ENCODE measurements at places on chromosomes 2 and 18.

- no peak for DNase-seq
Observed at GRCh38 chr18:37570336-37570930, 4.8 kb upstream of the CELF4 start.

DNA sequence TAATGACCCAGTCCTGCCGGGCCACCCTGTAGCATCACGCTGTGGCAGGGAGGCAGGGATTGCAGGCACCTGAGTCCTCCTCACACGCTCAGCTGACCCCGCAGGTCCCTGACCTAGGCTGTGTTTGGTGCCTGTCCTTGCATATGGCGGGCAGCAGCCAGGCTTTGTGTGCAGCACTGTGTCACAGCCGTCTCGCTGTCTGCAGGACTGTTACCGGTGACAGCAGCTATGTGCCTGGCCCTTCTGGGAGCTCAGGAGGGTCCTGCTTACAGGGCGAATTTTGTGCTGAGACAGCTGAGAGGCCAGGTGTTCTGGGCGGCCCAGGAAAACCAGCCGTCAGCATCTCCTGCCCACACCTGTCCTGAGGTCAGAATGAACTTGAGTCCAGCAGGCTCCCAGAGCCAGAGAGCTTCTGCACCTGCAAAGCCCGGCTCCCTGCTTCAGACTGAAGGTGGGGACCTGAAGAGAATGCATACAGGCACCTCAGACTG, 10.4 kb upstream of the ARID5A start:
- no peak for DNase-seq

GRCh38 chr18:63890237-63890949, 2.9 kb downstream of the SERPINB2 start:
- no peak for DNase-seq

GRCh38 chr2:63555931-63556330, 32.3 kb downstream of the WDPCP start:
- no peak for DNase-seq

DNA sequence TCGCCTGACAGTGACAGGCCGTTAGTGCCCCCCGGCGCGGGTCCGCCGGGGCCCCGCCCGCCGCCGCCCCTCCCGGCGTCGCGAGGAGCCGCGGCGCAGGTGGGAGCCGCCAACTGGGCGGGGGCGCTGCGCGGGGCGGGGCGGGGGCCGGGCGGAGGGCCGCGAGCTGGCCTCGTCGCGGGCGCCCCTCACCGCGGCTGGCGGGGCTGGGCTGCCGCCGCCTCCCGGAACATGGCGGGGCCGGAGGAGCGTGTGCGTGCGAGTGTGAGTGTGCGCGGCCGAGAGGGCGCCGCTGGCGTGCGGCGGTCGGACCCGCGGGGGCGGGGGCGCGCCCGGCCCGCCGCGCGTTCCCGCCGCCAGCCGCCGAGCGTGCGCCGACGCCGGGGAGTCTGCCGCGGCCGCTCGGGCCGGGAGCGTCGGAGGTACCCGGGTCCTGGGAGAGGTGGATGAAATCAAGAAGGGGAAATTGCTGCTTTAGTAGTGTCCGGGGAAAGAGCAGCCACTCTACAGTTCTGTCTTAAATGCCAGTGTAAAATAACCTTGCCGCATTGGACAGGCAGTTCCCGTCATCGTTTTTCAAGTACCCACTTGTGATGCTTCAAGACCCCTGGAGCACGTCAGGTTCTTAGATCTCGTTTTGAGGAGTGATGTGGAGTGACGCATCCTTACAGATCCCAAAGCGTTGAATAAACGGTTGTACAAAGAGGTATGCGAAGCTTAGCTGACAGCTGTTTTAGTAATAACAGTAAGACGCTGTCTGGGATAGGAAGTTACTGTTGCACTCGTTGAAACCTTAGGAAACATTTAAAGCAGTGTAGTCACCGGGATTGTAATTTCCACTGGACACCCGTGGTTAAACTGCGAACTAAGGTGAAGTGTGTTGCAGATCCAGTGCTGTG, 836 bp downstream of the ANKRD12 start:
- DNase-seq, result peak; percentile 25

- no peak for DNase-seq
Observed at GRCh38 chr2:204608237-204608939, 63.1 kb downstream of the PARD3B start.

DNA sequence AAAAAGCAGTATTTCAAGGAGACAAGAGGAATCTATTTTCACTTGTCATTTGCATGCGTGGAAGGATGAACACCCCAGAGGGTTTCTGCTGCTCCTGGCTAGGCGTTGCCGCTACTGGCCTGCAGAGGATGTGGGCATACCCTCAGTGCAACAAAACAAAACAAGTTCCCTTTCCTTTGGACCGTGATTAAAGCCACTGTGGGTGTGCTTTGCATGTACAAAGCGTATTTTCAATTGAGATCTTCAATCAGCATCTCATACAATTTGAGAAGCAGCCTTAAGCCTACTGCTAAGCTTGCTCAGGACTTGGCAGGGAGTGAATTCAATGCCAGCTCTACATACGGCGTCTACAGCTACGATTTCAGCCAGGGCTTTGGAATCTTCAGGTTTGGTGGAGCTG, 298.4 kb downstream of the LPIN1 start:
- DNase-seq, result no peak

GRCh38 chr18:25281556-25281955, 70.4 kb downstream of the ZNF521 start:
- DNase-seq, result no peak

- DNase-seq, result peak; percentile 10
Observed at GRCh38 chr2:206642075-206643025, at the start of gene FAM237A. TSS of gene FAM237A (plus strand) at chr2:206642487. CDS start at chr2:206644237, 1,750 bp downstream.

DNA sequence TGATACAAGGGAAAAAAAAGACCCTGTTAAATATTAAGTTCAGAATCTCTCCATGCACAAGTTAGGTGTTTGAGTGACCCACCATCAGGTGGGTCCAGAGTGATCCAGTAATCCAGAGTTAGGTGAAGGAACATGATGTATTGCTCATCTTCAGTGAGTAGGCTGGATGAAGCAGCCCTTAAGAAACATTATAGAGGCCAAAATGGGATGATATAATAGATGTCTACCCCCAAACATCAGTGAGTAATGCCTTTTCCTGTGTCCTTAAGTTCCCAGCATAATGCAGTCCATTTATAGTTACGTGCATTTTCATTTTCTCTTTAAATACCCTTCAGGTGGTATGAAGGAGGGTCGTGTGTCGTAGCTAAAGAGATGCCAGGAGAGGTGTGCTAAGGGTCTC, 89.6 kb downstream of the MAP4K4 start:
- DNase-seq, result no peak

DNA sequence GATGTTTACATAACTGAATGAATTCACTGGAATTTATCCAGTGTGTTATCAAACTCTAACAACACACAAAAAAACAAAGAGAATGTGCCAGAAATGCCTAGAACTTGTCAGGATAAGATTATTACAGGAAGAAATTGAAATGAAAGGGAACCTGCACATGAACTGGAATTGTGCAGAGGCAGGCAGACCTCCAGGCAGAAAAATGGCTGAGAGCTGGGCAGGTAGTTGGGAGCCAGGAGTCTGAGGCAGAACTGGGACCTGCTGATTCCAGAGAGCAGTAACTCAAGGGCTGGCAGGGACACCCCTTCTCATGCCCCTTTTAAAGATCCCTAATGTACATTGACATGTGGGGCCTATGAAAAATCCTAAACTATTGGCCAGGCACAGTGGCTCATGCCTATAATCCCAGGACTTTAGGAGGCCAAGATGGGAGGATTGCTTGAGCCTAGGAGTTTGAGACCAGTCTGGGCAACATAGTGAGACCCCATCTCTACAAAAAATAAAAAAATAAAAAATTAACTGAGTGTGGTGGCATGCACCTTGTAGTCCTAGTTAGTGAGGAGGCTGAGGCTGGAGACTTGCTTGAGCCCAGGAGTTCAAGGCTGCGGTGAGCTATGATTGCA, 674 bp upstream of the SP110 start:
- DNase-seq, result no peak

DNA sequence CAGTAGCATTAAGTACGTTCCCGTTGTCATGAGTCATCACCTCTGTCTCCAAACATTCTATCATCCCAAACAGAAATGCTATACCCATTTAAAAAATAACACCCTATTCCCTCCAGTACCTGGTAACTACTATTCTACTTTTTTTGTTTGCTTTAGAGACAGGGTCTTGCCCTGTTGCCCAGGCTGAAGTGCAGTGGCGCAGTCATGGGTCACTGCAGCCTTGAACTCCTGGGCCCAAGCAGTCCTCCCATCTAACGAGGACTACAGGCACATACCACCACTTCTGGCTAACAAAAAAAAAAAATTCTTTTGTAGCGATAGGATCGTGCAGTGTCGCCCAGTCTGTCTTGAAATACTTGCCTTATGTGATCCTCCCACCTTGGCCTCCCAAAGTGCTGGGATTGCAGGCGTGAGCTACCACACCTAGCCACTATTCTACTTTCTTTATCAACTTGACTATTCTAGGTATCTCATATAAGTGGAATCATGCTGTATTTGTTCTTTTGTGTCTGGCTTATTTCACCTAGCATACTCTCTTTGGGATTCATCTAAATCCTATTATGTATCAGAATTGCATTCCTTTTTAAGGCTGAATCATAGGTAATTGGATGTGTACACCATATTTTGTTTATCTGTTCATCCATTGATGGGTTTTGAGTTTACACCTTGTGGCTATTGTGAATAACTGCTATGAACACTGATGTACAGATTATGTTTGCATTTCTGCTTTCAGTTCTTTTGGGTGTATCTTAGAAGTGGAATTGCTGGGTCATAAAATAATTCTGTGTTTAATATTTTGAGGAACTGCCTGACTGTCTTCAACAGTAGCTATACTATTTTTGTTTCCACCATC, 14.4 kb downstream of the ZCCHC2 start:
- no peak for DNase-seq

DNA sequence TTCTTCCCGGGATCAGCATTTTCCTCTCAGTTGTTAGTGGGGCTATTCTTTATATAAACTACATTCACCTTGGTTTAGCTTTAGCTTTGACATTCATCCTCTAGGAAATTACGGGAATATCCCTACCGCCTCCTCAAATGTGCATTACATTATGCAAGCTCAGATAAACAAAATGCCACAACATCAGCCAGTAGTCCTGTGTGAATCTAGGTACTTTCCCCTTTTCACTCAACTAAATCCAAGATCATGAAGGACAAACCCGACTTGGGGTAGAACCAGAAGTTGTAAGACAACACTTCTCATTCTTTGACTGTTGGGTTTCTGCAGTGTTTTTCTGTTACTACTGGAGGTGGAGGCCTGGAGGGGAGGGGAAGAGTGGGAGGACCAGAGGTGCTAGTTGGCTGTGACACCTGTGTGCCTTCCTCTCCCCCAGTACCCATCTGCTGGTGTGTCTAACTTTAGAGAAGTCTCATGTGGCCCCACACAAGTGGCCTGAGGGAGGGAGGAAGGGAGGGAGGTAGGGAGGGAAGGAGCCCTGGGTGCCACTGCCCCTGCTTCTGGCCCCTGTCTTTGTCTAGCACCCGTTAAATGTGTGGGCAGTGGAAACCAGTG, 84.8 kb upstream of the BCL2L11 start:
- DNase-seq, result no peak

DNA sequence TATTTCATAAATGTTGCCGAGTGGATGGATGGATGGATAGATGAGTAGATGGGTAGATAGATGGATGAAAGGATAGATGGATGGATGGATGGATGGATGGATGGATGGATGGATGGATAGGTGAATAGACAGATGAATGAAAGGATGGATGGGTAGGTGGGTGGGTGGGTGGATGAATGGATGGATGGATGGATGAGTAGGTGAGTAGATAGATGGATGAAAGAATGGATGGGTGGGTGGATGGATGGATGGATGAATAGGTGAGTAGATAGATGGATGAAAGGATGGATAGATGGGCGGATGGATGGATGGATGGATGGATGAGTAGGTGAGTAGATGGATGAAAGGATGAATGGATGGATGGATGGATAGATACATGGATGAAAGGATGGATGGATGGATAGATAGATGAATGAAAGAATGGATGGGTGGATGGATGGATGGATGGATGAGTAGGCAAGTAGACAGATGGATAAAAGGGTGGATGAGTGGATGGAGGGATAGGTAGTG, 104.3 kb downstream of the SMAD7 start:
- no peak for DNase-seq

DNA sequence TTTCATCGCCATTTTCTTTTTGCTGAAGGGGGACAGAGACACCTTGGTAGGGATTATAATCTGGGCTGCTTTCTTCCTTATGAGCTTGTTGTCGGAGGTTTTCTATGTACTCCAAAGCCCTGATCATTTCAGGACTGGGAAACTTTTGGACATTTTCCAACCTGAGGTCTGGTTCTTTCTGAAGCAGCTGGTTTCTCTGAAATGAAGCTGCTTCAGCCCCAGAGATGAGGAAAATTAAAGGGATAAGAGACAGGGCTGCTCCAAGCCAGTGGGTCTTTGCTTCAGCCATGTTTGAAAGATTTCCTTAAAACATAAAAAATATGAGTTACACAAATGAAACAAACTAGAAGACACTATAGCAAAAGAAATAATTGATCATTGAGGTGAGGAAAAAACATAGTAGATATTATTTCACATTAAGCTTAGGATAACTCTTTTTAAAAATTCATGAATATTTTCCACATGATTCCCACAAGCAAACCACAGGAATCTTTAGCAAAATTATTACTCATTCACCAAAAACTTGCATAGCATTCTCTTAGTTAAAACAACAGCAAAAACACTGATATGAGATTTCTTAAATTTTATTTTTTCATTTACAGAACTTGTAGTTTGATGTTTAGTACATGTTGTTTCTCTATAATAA, 3.0 kb downstream of the SCG2 start:
- no peak for DNase-seq

GRCh38 chr2:28401948-28402550, 9.4 kb downstream of the FOSL2 start:
- no peak for DNase-seq

DNA sequence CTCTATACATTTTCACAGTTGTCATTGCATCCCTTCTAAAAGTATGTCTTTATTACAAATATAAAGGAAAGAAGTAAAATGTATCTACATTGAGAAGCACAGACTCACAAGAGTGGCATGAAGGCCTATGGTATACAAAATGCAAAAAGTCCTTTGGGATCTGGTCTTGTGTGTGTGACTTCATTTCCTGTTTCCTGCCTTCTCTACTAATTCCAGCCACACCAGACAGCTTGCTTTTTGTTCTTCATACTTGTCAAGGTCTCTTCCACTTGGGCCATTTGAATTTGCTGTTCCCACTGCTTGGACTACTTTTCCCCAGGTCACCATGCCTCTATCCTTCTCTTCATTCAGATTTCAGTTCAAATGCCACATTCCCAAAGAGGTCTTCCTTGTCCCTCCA, 6.7 kb upstream of the PNO1 start:
- no peak for DNase-seq

GRCh38 chr2:99543247-99543646, 53.4 kb upstream of the REV1 start:
- no peak for DNase-seq

GRCh38 chr2:55923091-55923981, at the start of gene EFEMP1:
TSS of gene EFEMP1 (minus strand) at chr2:55923782. CDS start at chr2:55922440, 1,342 bp downstream.
- DNase-seq, result peak; percentile 4

All from brain pericyte (primary cell).